ELF-1 (cell line): ENCODE measurements at places on chromosomes 4 and X.

DNA sequence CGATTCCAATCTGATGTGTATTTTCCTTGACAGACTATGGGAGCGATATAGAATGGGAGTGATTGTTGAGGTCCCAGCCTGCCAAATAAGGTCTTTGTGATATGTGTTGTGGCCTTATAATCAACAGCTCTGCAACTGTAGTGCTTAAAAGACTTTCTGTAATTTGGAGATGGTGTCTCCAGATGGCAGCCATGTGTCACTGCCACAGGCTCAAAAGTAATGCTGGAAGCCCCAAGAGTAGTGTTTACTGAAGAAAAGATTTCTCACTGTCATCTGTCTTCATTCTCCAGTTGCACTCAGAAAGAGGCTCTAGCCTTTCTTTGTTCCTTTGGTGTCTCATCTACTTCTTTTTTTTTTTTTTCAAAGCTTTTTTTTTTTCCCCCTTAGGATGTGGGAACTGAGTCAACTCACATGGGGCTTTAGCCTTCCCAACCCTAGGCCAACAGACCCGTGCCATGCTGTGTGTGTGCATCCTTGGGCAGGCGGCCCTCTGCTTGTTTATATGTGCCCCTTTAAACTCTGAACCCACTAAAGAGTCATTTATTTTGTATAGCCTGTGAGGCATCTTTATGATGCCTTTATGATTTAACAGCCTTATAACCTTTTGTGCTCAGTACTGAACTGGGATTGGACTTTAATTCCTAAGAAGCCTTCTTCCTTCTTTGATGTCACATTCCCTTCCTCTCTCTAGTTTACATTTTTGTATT lies 15.6 kb downstream of the SRPX2 start:
- DNase-seq = no peak

- DNase-seq = no peak
These were observed 46.4 kb upstream of the GPM6B start for GRCh38 chrX:13863324-13863723.

DNA sequence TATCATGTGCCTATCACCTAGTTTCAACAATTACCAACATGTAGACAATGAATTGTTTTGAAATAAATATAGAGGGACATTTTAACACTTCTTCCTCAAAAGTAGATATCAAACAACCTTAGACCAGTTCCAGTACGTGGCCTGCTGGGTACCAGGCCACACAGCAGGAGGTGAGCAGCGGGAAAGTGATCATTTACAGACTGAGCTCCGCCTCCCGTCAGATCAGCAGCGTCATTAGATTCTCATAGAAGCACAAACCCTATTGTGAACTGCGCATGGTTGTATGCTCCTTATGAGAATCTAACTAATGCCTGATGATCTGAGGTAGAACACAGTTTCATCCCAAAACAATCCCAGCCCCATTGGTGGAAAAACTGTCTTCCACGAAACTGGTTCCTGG lies 6.5 kb downstream of the BBS7 start:
- peak; percentile 37 for DNase-seq

DNA sequence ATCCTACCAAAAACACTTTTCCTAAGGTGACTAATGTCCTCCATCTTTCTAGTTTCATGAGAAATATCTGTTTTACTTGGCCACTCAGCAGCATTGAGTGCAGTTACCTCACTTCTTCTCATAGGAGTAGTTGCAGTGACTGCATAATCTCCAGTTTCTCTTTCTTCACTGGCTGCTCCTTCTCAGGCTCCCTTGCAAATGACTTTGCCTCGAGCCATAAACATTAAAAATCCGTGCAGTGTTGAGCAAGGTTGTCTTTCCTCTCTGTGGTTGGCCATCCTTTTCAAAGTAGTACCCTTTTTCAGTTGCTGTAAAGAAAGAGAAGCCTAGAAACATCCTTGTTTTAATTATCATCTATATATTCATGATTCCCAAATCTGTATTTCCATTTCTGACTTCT lies 10.2 kb upstream of the PRKG2 start:
- DNase-seq = no peak

DNA sequence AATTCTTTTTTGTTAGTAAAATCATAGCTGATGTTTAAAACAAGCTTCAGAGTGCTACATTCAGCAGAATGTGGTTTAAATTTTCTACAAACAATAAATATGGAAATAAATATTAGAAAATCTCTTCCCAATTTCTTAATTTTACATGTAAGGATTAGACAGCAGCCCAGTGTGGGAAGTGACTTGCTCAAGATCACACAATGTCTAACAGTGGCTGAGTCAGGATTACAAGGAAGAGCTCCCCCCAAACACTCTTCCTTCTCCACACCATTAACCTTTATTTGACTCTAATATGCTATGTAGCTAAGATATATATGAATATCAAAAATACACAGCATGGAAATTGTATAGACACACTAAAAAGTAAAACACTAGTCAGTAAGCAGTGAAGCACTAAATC lies 59.5 kb downstream of the SLC10A7 start:
- DNase-seq = no peak

GRCh38 chr4:621296-622070 lies 3.9 kb upstream of the PDE6B start:
- no peak for DNase-seq

GRCh38 chrX:152949114-152949513 lies 44.8 kb downstream of the PNMA5 start:
- no peak for DNase-seq

GRCh38 chrX:109487640-109488039 lies 5.8 kb upstream of the GUCY2F start:
- no peak for DNase-seq

DNA sequence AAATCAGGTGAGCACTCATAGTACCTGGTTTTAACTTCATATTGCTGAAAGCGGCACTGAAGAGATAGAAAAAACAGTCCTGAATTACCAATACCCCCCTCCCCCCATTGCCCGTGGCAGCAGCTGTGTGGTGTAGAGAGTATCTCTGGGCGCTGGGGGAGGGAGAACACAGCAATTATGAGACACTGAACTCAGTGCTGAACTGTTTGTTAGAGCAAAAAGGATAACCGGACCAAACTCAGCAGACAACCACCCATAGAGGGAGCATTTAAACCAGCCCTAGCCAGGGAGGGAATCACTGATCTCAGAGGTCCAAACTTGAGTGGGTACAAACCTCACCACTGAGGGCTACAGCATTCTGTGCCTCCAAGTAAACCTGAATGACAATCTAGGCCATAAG lies 457.4 kb upstream of the TEX13C start:
- DNase-seq = no peak

- no peak for DNase-seq
These were observed 86.7 kb upstream of the C1QTNF7 start for GRCh38 chr4:15340902-15341732.

DNA sequence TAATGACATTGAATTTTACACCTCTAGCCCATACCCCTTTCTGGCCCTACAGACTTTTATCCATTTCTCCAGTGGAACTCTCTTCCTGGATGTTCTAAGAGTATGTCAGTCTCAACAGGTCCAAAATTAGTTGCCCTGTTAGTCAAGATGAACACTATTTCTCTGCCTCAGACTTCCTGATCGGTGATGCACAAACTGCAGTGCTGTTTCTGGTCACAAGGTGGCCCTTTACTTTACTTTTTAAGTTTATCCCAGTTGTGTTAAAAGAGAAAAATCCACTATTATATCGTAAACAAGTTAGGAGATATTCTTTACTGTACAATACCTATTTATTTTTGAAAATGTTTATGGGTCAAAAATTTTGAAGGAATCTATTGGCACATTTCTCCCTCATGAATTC lies 13.1 kb downstream of the TCEAL7 start:
- DNase-seq = no peak

- no peak for DNase-seq
These were observed 44.9 kb upstream of the PHF8 start for GRCh38 chrX:54089191-54089590.

- DNase-seq = no peak
These were observed 95.7 kb downstream of the DCLK2 start for GRCh38 chr4:150173982-150174398.

DNA sequence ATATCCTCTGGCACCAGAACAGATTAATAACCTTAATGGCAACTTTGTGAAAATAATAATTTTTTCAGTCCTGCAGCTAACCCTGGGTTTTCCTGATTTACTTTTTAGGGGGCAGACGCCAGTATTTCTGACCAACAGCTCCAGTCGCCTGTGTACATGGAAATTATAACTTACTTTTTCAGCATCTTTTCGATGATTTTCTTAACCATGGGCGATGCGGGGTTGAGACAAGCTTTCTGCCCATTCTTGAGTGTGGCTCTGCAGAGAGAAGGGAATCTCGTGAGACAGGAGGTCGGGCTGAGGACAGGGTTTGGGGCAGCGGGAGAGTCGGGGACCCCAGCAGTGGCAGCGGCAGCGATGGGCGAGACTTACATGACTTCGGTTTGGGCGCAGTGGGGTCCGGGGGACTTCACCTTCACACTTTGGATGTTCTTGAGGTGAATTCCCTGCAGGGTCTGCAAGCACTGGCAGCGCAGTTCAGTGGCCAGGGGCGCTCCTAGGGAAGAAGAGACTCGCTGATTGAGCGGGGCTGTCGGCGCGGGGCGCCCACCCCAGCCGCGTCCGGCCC lies 484 bp downstream of the CXCL2 start:
- DNase-seq = peak; percentile 3

DNA sequence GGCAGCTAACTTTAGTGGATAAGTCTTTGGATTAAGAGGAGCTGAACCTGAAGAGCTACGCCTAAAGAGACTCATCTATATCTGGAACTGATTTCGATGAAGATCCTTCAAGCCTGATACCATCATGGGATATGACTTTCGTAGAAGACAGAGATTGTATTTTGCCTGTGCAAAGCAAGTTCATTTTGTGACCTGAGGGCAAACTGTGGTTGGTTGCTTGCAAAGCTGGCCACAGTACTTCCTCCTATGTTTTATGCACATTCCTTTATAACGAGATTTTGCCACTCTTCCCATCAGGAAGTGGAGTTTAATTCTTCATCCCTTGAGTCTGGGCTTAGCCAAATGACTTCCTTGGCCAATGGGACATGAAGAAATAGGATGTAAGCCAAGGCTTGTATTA lies 519.3 kb upstream of the NR3C2 start:
- no peak for DNase-seq

GRCh38 chrX:64151911-64152310 lies 53.6 kb downstream of the AMER1 start:
- peak; percentile 8 for DNase-seq

DNA sequence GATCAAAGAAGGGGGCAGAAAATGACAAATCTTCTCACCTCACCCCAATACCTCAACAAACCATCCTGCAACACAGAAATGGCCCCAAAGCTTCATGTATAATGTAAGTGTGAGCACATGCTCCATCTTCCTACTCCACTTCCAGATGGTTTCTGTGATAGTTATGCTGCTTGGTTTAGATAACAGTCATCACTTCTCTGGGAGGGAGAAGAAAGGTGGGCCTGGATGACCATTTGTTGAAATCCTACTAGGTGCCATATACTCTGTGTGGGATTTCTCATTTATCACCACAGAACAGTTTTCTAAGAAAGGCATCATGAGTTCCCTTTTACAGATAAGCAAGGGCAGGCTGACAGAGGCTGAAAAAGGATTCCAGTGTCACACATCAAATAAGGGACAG lies 31.3 kb upstream of the NXF3 start:
- DNase-seq = no peak

GRCh38 chr4:121885115-121885514 lies 14.8 kb upstream of the BBS7 start:
- DNase-seq = no peak

DNA sequence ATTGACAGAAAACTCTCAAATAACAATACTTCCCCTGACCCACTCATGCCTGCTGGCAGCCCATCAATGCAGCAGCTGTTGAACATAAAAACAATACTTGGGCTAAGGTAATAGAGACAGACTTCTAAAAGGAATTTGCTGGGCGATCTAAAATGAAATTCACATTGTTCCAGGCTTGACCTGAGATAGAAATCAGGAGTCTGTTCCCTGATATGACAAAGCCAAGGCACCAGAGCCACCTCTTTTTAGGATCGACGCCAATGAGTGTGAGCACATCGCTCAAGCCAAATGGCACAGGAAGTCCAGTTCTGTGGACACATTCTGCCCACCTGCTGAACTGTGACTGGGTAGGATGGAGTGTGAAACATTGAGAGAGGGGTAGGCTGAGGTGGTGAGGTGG lies 4.9 kb downstream of the SEPTIN11 start:
- DNase-seq = no peak

- no peak for DNase-seq
These were observed 81.9 kb downstream of the STK32B start for GRCh38 chr4:5133201-5133600.

DNA sequence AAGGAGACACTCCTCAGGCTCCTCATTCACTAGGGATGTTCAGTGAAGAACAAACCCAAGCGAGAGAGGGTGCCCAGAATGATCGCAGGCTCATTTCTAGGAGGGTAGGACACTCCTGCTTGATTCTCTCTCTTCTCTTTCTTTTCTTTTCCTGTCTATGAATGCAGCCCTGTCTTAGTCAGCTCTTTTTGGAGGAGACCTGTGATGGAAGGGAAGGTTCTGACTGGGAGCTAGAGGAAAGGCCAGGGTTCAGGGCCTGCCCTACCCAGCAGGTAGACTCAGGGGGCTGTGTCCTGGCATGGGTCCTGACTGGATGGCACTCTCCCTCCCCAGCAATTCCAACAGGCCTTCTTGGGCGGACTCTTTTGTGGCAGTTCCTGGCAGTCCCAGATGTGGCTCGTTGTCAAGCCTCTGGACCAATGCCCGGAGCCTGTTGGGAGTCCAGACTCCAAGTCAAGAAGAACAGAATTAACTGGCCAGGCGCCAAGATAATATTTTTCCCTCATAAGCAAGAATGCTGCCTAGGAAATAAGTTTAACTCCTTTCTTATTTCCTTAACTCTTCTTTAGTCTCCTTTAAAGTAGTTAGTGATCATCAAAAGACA lies 139.4 kb upstream of the SCML1 start:
- no peak for DNase-seq

DNA sequence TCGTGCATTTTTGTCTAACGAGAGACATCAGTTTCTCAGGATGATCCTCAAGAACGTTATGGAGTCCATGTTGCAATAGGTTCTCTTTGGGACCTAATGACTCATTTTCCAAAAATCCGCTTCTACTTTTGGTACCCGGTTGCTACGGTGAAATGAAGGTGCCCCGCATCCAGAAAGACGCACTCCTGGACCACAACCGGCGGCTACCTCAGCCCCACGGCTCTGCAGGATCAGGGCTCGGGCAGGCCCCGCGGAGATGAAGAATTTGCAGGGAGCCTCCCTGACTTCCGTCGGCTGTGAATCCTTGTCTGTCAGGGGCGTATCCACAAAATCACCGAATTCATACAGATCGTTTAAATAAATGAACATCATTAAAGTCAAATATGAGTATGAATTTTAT lies 15.6 kb downstream of the GTPBP6 start:
- DNase-seq = no peak

DNA sequence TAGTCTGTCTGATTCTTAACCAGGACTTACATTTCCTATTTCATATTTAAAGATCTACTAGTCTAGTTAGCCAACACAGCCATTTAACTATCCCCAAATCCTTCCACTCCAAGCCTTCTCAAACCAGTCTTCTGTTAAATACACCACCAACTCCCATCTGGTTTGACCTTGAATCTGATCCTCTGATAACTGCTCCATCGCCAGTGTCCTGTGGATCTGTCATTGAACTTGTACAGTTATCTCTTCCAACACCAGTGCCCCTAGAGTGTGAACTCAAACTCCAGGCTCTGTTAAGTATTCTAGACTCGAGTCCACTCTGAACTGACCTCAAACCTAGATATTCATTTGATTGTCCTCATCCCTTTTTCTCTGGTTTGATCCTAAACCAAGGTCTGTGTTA lies 14.4 kb downstream of the WDR13 start:
- DNase-seq = no peak
